ENCODE measurements at places on chromosomes 16 and 17. TPM values are rescaled to one million over a fixed set of nuclear protein-coding genes. Genes with fewer than 3 reads are reported as not detected.

Gene IRF8
- 221 TPM for total RNA-seq

Gene CACNG1
- total RNA-seq, result not detected

Gene TSPAN10
- total RNA-seq, result 0.18 TPM

Gene ARHGDIG
- not detected for total RNA-seq

Gene KRT15
- total RNA-seq, result not detected
